H9 (cell line): ENCODE measurements at places on chromosomes 6 and 20. TPM values are rescaled to one million over a fixed set of nuclear protein-coding genes. Genes with fewer than 3 reads are reported as not detected.

Gene CHRNA4
- 1.1 and 2.5 TPM in 2 replicates for total RNA-seq

DNA sequence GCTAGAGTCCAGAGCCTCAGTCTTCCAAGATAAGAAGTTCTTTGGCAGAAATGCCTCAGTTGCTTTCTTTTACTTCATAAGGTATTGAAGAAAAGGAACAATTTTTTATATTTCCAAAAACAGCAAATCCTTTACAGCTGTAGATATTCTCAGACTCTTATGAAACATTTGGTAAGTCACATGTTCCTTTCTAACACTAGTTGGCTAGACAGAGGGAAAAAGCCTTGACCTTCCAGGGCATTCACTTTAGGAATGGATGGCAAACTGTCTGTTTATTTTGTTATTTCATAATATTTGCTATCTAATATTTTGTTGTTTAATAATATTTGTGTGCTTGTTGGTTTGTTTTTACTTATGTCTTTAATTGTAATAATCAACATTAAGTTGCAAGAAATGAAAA, 140.8 kb downstream of the PTPRK start:
- DNase-seq, result no peak

Gene ENPP1
- total RNA-seq, result 21.1 and 22.5 TPM in 2 replicates

DNA sequence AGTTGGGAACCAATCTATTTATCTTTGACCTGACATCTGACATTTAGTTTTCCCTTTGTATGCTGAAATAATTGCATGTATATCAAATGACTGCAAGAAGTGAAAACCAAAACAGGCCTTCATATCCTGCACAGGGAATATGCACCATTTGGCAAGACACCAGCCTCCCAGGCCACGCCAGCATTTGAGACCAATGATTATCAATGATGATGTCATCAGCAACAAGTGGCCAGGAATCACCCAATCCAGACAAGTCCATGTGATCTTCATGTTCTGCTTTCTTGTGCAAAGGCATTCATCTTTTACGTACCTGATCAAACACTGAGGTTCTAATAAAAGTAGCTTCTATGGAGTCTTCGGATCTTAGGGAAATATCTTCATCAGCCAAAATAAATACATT, 107.4 kb upstream of the TENT5A start:
- no peak for DNase-seq

DNA sequence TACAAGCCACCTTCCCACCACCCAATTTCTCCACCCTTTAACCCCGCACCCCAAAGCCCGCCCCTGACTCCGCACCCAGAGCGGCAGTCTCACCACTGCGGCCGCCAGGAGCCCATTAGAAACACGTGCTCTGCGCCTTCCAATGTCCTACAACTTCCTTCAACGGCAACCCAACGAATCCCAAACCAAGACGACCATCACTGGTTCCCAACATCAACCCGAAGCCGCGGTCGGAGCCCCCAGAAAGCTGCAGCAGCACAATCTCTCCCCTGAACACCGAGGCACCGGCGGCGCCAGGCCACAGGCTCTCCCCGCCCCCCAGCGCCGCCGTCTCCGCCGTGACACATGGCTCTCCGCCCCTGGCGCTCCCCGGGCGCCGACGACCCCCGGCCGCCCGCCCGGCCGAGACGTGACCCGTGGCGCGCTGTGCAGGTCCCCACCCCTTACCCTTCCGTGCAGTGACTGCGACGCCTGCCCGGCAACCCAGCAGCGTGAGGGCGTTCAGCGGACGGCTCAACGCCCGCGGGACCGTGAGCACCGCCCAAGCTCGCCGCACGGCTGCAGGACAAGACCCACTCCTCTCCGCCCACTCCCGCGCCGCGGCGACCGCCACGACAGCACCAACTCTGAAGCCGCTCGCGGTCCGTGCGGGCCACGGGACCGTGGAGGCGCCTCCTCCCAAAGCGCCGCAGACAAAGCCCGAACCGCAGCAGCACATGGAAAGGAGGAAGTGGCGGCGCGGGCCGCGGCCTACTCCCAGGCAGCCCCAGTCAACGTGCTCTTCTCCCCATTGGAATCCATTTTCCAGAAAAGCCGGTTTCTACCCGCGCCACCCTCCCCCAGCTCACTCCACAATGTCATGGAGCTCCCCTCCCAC, 551 bp downstream of the SYNCRIP start:
- DNase-seq, result peak; percentile 45

DNA sequence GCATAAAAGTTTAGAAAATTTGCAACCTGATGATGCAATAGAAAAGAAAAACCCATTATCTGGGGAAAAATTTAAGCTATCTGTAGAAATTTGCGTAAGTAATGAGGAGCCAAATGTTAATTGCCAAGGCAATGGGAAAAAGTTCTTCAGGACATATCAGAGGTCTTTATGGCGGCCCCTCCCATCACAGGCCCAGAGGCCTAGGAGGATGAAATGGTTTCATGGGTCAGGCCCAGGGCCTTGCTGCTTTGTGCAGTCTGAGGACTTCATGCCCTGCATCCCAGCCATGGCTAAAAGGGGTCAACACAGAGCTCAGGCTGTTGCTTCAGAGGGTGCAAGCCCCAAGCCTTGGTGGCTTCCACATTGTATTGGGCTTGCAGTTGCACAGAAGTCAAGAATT, 582.8 kb downstream of the COL12A1 start:
- no peak for DNase-seq

Gene ARFGEF2
- total RNA-seq, result 16.6 and 16.7 TPM in 2 replicates

DNA sequence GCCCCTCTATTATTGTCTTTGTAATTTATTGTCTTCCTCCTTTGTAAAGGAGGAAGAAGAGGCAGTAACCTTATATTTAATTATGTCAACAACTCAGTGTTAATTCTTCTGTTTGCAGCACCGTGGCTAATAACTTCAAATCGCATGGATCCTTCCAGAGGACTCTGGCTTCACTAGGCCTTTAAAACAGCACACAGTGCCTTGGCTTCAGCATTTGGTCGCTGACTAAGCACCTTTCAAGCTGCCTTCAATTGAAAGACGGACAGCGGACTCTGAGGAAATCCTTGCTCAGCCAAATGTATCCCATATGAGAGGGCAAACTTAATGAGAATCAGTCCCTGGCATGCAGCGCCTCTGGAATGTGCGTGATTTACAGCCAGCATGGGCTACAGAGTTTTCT, 64.2 kb downstream of the SGK1 start:
- DNase-seq, result no peak

Gene PAK5
- 0.20 and 0.37 TPM in 2 replicates for total RNA-seq

GRCh38 chr20:57244627-57245214, 21.7 kb downstream of the BMP7 start:
- peak; percentile 73 for DNase-seq

GRCh38 chr6:30446259-30446658, 43.0 kb upstream of the HLA-E start:
- no peak for DNase-seq

DNA sequence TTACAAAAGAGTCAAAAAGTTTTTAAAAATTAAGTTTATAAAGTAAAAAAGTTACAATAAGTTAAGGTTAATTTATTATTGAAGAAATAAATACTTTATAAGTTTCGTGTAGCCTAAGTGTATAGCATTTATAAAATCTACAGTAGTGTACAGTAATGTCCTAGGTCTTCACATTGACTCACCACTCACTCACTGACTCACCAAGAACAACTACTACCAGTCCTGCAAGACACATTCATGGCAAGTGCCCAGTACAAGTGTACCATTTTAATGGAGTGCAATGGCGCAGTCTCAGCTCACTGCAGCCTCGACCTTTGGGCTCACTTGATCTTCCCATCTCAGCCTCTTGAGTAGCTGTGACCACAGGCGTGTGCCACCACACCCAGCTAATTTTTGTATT, 128.2 kb downstream of the GPX5 start:
- no peak for DNase-seq

Gene CFAP206
- not detected in 2 replicates for total RNA-seq

GRCh38 chr20:22921595-22922421, 113.3 kb upstream of the SSTR4 start:
- no peak for DNase-seq

- DNase-seq, result no peak
Observed at GRCh38 chr6:22892452-22892851, 323.1 kb downstream of the HDGFL1 start.

Gene POU5F1
- 2,134 TPM in 2 replicates for total RNA-seq

DNA sequence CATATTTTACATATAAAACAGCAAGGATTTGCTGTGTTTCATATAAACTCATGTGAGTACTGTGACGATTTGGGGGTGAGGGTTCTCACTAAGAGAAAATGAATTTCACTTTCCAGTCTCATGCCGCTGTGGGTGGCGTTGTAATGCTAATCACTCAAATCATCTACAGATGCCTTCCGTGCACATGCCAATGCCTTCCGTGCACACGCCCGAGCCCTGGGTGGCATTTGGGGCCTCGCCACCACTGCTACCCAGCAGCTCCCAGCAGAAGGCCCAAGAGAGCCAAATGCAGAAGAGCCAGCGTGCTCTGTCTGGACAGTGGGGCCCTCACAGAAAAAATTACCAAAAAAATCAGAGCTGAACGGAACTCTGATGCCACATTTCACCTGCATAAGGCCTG, 53.7 kb downstream of the WDR27 start:
- DNase-seq, result no peak

Gene DEK
- 216 and 217 TPM in 2 replicates for total RNA-seq

DNA sequence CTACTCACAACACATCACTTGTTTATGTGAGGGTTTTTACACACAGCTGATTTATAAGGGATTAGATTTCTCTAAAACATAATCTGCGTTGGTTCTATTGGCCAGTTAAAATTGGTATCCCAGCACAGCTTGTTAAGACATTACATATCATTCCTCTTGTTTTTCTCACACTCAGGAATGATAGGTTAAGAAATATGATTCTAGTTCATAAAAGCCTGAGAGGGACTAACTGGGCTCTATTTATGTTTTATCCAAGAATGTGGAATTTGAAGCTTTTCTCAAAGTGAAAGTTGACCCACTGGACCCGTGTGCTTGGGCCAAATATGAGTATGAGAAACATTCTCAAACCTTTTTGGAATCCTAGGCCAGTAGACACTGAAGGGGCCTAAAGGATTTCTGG, 117.3 kb downstream of the TMEM170B start:
- no peak for DNase-seq

DNA sequence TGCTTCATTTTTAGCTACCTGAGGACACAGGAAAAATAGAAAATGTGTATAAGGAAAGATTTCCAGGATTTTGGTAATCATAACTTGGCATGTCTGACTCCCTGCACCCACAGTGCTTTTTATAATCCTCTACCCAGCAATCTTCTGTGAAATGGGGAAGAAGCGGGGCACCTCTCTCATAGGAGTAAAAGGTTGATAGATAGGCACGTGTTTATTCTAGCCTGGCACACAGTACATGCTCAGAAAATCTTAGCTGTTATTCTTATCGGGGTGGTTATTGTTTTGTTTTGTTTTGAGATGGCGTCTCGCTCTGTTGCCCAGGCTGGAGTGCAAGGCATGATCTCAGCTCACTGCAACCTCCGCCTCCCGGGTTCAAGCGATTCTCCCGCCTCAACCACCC, 87.7 kb upstream of the SALL4 start:
- DNase-seq, result no peak
